ENCODE measurements at places on chromosomes 2 and 18.

GRCh38 chr2:51011254-51011653, 20.7 kb downstream of the NRXN1 start:
- no peak for DNase-seq

- DNase-seq, result peak; percentile 54
Observed at GRCh38 chr2:240234503-240234951, 94.1 kb upstream of the OTOS start.

DNA sequence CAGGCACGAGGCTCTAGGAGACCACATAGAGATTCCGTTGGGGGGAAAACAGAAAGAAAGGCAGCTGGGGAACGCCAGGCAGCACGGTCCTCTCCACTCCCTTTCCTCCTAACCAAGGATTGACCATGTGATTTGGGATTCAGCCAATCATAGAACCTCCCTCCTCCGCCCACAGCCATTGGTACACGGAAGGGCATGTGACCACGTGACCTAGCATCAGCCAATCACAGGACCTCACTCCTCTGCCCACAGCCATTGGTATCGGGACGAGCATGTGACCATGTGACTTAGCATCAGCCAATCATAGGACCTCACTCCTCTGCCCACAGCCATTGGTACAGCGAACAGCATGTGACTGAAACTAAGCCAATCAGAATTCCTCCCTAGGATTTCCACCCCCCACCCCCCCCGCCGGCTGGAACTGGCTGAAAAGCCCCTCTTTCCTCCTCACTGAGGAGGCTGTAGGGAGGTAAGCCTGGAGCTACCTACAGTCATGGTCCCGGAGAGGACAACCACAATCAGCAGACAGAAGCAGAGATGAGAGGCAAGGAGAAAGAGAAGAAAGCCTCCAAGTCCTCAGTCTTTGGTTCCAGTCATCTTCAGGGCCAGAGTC, 7.6 kb downstream of the SERPINE2 start:
- no peak for DNase-seq

GRCh38 chr2:42987112-42987922, 194.9 kb upstream of the HAAO start:
- no peak for DNase-seq

GRCh38 chr2:54512663-54513362, 56.7 kb downstream of the SPTBN1 start:
- DNase-seq, result no peak

- no peak for DNase-seq
Observed at GRCh38 chr2:9179572-9180201, 26.9 kb upstream of the ASAP2 start.

DNA sequence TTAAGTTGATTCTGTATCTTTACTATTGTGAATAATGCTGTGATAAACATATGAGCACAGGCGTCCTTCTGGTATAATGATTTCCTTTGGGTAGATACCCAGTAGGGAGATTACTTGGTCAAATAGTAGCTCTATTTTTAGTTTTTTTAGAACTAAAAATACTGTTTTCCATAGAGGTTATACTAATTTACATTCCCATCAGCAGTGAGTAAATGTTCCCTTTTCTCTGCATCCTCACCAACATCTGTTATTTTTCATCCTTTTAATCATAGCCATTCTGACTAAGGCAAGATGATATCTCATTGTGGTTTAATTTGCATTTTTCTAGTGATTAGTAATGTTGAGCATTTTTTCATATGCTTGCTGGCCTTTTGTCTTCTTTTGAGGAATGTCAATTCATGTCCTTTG, 35.1 kb downstream of the PMS1 start:
- DNase-seq, result no peak

DNA sequence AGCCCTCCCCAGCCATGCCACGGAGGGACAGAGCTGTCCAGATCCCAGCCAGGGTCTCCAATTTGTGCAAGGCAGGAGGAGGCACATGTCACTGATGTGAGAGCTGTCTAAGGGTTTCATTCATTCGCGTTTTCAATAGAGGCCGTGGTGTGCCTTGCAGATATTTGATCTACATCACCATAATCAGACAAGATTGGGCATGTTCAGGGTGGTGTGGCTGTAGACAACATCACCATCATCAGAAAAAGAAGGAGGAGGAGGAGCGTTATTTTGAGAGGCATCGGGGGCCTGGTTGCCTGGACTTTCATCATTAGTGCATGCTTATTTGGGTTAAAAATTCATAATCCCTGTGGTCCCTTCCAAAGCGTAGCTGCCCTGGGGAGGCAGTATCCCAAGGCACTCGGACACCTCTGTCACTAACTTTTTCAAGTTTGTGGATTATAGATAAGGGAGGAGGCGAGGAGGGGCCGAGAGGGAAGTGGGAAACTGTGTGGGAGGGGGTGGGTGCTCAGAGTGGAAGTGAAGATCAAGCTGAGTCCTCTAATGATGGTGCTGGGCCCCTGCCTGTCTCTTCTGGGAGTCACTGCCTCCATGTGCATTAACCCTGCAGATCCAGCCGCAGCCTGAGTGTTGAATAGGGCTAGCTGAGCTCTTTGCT, 194.1 kb downstream of the CTIF start:
- DNase-seq, result no peak
